ENCODE measurements at places on chromosomes 3 and 15. TPM values are rescaled to one million over a fixed set of nuclear protein-coding genes. Genes with fewer than 3 reads are reported as not detected.

Gene SLC6A1
- not detected for total RNA-seq

- no peak overlapping the region for H3K27ac ChIP-seq
- no peaks in the 10 kb centered on the region for H3K36me3 ChIP-seq
- peak; percentile 9 for DNase-seq
- no peaks in the 10 kb centered on the region for H3K4me1 ChIP-seq
Measured at GRCh38 chr3:30112902-30113484, 493.4 kb upstream of the TGFBR2 start.

DNA sequence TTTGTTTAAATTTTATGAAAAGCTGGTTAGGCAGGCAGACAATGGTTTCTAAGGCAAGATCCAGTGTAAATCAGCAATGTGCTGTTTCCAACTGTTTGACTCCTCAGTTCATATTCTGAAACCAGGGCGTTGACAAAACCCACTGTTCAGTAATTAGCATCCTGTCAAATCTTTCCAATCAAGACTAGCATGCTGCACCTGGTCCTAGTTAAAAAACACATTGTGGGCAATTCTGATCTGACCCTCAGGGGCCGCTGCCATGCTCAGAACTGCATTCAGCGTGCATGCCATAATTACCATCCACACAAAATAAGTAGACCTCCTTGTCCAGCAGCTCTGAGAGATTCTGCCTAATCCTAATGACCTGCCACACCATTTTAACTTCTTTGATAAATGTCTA, 20.9 kb upstream of the RBP1 start:
- H3K36me3 ChIP-seq: no peaks in the 10 kb centered on the region
- H3K4me1 ChIP-seq: no peaks in the 10 kb centered on the region
- DNase-seq: no peak
- H3K27ac ChIP-seq: no peak overlapping the region
- no peaks in the 10 kb centered on the region for H3K27me3 ChIP-seq

DNA sequence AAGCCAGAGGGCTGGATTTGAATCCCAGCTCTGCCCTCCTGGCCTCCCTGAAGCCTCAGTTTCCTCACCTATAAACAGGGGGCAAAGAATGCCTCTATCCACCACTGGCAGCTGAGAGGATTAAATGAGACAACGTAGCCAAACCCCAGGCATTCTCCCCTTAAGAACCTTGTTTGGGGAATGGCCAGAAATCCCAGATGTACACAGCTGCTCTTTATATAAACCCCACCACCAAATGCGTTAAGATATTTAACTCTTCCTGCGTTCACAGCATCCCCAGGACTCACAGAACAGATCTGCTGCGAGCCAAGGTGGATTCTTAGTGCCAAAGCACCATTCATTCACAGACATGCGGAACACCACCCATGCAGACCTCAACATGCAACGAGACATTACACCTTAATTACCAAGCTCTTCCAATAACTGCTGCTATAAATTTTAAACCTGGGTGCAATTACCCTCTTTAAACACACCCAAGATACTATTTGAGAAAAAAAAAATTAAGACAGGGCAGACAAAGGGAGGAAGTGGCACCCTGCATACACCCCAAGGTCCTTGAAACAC, 5.2 kb downstream of the TLE3 start:
- peak overlapping the region; percentile 41 for H3K27ac ChIP-seq
- peak overlapping the region; percentile 13 for H3K4me3 ChIP-seq
- peaks cover 62% of the 10 kb centered on the region for H3K4me1 ChIP-seq
- H3K36me3 ChIP-seq: peaks cover 5% of the 10 kb centered on the region
- no peak for DNase-seq
- H3K27me3 ChIP-seq: no peaks in the 10 kb centered on the region

Gene CHRM5
- total RNA-seq: not detected

GRCh38 chr3:68751888-68752287, 180.5 kb downstream of the TAFA4 start:
- DNase-seq: no peak
- H3K4me3 ChIP-seq: no peak overlapping the region
- H3K27ac ChIP-seq: no peak overlapping the region
- H3K4me1 ChIP-seq: no peaks in the 10 kb centered on the region
- no peaks in the 10 kb centered on the region for H3K36me3 ChIP-seq

- H3K4me3 ChIP-seq: no peak overlapping the region
- H3K27me3 ChIP-seq: no peaks in the 10 kb centered on the region
- DNase-seq: no peak
- H3K27ac ChIP-seq: no peak overlapping the region
- no peaks in the 10 kb centered on the region for H3K4me1 ChIP-seq
- peaks cover 6% of the 10 kb centered on the region for H3K36me3 ChIP-seq
Measured at GRCh38 chr15:75861750-75862402, 18.6 kb downstream of the UBE2Q2 start.

GRCh38 chr3:70532806-70533205, 220.4 kb upstream of the MDFIC2 start:
- no peaks in the 10 kb centered on the region for H3K4me1 ChIP-seq
- no peaks in the 10 kb centered on the region for H3K36me3 ChIP-seq
- no peaks in the 10 kb centered on the region for H3K27me3 ChIP-seq

DNA sequence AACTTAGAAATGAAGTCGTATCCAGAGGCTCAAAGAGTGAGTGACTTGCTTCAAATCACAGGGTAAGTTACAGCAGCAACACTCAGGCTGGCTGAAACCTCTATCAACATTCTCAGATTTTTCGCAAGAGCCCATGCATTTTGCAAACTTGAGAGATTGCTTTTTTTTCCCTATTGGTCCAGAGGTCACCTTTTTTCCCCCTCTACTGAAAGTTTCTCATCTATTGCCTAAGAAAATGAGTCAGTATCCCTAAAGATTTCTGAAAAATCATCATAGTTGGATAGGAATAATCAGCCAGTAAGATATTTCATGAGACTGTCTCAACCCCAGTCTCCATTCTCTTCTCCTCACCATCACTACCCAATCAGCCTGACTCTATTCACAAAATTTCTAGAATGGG, 410.6 kb downstream of the FOXP1 start:
- DNase-seq: no peak
- no peaks in the 10 kb centered on the region for H3K36me3 ChIP-seq
- no peak overlapping the region for H3K27ac ChIP-seq

Gene CYP1A1
- 2.4 TPM for total RNA-seq

DNA sequence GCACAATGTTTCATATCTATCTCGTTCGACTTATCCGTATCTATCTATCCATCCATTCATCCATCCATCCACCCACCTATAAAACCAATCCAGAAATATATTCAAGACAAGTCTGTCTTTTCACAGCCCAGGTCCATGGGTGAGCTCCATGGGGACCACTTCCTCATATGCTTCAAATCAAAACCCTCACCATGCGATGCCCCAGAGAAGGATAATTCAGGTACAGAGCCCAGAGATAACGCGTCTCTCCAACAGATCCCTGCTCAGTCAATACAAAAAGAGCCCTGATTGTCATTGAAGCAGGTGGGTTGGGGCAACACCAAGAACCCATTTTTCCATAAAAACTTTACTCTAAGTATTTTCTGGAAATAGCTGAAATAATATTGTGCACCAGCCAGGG, 47.2 kb downstream of the PCSK6 start:
- no peak for DNase-seq
- no peak overlapping the region for H3K27ac ChIP-seq
- H3K27me3 ChIP-seq: no peaks in the 10 kb centered on the region
- H3K4me1 ChIP-seq: no peaks in the 10 kb centered on the region

GRCh38 chr3:180911876-180912303, 580 bp upstream of the FXR1 start:
- DNase-seq: no peak
- no peaks in the 10 kb centered on the region for H3K36me3 ChIP-seq
- H3K4me1 ChIP-seq: peaks cover 30% of the 10 kb centered on the region
- peak overlapping the region; percentile 94 for H3K27ac ChIP-seq
- H3K4me3 ChIP-seq: peak overlapping the region; percentile 80

- no peaks in the 10 kb centered on the region for H3K4me1 ChIP-seq
- H3K4me3 ChIP-seq: no peak overlapping the region
- H3K27ac ChIP-seq: no peak overlapping the region
- H3K36me3 ChIP-seq: no peaks in the 10 kb centered on the region
- no peaks in the 10 kb centered on the region for H3K27me3 ChIP-seq
Measured at GRCh38 chr15:55942332-55942731, 51.1 kb downstream of the NEDD4 start.

Gene STARD9
- 6.5 TPM for total RNA-seq

DNA sequence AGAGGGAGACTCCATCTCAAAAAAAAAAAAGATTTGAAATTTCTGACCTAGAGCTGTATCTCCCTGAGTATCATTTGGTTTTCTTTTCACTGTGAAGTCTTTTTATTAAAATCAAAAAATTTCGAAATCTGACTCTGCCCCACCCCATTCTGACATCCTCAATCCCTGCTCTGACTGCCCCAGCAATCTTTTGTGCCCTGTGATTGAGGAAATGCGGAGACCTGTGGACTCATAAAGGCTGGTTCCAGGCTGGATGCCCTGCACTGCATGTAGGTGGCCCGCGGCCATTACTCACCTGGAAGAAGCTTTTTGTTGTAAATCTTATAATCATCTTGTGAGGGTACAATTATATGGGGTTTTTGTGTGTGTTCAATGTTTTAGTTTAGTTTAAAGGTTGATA, 147.3 kb upstream of the SEMA6D start:
- no peaks in the 10 kb centered on the region for H3K27me3 ChIP-seq
- no peaks in the 10 kb centered on the region for H3K4me1 ChIP-seq
- no peaks in the 10 kb centered on the region for H3K36me3 ChIP-seq
- no peak for DNase-seq
- no peak overlapping the region for H3K4me3 ChIP-seq

- no peaks in the 10 kb centered on the region for H3K36me3 ChIP-seq
- no peak for DNase-seq
- no peaks in the 10 kb centered on the region for H3K27me3 ChIP-seq
- H3K27ac ChIP-seq: no peak overlapping the region
Measured at GRCh38 chr3:20696388-20697150, 510.6 kb upstream of the SGO1 start.

Gene SNX22
- total RNA-seq: 0.61 TPM

DNA sequence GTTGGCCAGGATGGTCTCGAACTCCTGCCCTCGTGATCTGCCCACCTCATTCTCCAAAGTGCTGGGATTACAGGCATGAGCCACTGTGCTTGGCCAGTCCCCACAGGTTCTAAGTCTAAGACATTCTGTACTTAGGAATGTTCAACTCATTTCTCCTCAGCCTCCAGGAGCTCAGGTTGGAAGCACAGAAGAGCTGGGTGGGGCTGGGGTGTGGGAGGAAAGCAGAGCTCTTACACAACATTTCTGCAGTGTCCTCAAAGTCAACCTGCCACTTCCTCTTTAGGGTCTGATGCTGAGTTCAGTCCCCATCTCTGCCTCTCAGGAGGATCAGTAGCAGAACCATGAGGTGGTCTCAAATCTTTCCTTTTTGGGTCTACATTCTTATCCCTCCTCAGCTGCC, 75.5 kb downstream of the MRPL46 start:
- no peak for DNase-seq
- no peaks in the 10 kb centered on the region for H3K4me1 ChIP-seq
- no peak overlapping the region for H3K4me3 ChIP-seq
- H3K27ac ChIP-seq: no peak overlapping the region
- no peaks in the 10 kb centered on the region for H3K27me3 ChIP-seq

Gene GOLGA6D
- total RNA-seq: not detected

Gene TMEM212
- not detected for total RNA-seq

- no peaks in the 10 kb centered on the region for H3K4me1 ChIP-seq
- no peaks in the 10 kb centered on the region for H3K36me3 ChIP-seq
- H3K27me3 ChIP-seq: no peaks in the 10 kb centered on the region
Measured at GRCh38 chr3:191774485-191774884, 313.5 kb downstream of the PYDC2 start.
